OCI-M1 (cell line): ENCODE measurements at places on chromosomes 6 and 20.
A peak's percentile ranks its signal among the peaks of the same experiment; 100 is the strongest.

DNA sequence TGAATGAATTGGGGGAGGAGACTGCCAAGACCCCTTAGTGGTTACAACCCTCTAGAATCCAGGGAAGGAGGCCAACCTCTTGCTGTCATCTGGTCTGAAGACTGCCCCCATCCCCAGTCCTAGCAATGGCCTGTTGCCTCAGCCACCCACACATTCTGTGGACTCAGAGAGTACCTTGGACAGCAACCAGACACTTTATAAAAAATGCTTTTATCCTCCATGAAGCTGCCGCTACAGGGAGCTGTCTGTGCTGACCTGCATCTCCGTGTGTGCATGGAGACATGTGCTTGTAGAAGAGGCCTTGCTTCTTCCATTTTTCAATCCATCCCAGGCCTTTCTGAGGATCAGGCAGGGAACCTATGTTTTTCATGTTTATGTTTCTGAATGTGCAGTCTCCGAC is 15.2 kb downstream of the CDH22 start:
- peak; percentile 68 for DNase-seq

DNA sequence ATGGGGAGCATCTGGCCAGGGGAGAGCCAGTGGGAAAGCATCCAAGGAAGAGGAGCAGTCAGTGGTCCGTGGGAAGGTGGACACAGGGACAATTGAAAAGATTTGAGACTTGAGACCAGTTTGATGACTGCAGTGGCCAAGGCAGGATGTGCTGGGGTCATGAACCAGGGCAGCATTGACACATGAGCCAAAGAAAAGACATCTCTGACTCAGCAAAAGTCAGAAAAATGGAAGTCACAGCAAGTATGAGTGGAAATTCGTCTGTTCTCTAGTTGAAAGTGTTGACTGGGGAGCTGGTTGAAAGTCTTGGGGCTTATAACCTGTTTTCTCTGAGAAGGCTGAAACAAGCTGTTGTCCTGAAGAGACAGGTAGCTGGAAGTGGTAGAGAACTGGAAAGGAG is 31.3 kb downstream of the RAB22A start:
- DNase-seq = no peak

DNA sequence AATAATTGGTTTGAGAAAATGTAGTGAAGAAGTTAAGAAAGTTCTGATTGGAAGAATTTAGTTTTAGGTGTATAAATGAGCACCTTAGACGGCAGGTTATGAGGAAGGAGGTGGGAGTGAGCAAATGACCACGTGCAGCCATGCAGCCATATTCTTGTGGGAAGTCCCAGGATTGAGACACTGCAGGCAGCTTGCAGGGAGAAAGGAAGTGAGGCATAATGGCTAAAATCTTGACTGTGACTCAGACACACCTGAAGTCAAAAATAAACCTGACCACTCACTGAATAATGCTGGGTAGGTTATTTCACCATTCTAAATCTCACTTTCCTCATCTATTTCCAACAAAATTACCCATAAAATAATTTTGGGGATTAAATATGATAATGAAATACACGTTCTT is 16.6 kb downstream of the DSE start:
- no peak for DNase-seq

- DNase-seq = no peak
Observed at GRCh38 chr6:17032590-17032987, 69.3 kb upstream of the STMND1 start.

GRCh38 chr6:46201702-46202101 is 30.9 kb upstream of the ENPP5 start:
- DNase-seq = no peak

DNA sequence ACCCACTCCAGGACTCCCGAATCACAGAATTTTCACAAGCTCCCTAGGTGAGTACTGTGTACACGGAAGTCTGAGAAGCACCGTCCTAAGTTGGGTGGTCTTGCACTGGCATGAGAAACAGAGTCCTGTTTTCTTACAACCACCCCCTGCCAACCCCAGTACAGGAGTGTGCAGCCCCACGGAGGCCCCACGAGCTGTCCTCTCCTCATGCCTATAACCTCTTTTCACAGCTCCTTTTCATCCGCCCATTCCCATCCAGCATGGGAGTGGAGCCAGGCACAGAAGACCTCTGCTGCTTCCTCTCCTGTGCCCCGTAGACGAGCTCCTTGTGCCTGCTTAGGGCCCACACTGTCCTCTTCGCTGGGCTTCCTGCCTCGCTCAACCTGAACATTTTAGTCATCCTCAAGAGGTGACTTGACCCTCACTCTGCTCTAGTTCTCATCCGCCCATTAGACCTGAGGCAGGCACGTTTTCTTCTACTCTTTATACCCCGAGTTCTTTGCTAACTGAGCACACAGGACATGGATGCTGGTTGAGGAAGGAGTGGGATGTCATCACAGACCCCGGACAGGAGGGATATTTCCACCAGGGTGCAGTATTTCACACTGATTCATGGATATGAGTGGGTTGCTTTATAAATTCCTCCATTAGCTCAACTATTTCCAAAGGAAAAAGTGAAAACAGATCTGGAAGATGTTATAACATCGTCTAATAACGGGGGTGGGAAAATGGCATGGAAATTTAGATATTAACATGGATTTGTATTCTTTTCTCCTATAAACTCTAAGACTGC is 160.5 kb downstream of the TTLL2 start:
- DNase-seq = peak; percentile 8

- DNase-seq = no peak
Observed at GRCh38 chr6:144284478-144284782, 705 bp upstream of the UTRN start.

- no peak for DNase-seq
Observed at GRCh38 chr6:24079076-24079475, 46.9 kb upstream of the NRSN1 start.

- no peak for DNase-seq
Observed at GRCh38 chr6:161230339-161230738, 43.5 kb downstream of the AGPAT4 start.

DNA sequence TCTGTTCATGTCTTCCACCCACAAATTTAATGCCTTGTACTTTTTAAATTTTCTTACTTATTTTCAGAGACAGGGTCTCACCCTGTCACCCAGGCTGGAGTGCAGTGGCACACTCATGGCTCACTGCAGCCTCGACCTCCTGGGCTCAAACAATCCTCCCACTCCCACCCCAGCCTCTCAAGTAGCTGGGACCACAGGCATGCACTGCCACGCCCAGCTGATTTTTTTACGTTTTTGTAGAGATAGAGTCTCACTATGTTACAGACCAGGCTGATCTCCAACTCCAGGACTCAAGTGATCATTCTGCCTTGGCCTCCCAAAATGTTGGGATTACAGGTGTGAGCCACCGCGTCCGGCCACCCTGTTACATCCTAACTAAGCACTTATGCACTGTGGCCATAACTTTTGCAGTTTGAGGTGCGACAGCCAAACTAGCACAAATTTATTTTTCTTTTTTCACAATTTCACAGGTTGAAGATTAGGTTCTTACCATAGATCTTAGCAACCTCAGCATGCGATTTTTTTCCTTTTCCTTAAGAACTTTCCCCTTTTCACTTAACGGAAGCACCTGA is 92.1 kb downstream of the EPB41L2 start:
- DNase-seq = no peak

DNA sequence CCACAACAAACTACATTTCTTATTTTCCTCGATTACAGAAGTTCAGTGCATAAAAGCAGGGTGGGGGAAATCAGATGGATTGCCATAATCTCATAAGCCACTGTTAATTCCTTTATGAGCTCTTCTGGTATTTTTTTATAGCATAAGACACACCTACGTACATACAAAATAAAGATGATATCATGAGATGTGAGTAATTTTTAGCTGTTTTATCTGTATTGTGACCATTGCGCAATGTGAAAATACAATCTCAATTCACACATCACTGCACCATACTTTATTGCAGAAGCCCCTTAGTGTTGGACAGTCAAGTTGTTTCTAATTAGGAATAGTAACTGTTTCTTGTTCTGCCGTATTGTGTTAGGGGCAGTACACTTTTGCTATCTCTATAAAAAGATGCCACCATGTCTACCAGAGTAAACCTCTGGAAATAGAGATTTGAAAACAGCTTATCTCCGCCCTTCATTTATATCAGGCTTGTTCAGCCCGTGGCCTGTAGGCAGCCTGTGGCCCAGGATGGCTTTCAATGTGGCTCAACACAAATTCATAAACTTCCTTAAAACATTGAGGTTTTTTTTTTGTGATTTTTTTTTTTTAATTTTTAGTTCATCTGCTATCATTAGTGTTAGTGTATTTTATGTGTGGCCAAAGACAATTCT is 90.4 kb downstream of the FARS2 start:
- peak; percentile 13 for DNase-seq

DNA sequence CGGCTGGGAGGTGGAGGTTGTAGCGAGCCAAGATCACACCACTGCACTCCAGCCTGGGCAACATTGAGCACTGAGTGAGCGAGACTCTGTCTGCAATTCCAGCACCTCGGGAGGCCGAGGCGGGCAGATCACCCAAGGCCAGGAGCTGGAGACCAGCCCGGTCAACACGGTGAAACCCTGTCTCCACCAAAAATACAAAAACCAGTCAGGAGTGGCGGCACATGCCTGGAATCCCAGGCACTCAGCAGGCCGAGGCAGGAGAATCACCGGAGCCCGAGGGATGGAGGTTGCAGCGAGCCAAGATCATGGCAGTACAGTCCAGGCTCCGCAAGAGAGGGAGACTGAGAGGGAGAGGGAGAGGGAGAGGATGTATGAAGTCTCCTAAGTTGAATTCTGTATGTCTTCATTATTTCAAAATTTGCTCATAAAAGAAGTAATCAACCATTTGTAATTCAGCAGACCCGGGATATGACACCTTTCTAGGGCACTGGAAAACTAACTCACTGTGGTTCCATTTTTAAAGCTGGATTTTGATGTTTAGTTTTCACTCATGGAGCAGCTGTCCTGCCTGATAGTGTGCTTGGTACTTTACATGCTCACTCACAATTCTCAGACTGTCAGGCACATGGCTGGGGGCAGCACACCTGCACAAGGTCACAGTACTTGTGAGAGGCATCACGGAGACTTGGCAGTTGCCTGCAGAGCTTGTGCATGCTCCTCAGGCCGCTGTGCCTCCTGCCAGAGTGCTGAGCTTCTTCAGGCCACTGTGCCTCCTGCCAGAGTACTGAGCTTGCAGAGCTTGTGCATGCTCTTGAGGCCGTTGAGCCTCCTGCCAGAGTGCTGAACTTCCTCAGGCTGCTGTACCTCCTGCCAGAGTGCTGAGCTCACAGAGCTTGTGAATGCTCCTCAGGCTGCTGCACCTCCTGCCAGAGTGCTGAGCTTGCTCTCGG is 106.2 kb downstream of the ERMARD start:
- DNase-seq = no peak

DNA sequence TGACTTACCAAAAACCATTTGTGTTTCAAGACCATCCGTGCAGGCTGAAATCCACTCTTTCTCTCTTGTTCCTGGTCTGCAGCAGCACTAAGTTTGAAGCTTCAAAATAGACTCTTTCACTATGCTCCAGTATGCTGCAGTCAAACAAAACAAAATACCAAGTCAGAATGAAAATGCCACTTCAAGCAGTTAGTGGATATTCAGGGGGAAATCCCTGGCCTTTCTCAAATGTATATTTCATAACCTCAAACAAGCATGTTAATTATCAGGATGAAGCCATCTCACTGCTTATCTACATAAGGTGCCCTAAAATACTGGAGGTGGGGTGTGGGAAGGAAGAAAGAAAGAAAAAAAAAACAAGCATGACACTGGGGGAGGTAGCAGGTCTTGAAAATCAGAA is 103.5 kb downstream of the ATXN1 start:
- no peak for DNase-seq

- no peak for DNase-seq
Observed at GRCh38 chr6:148169706-148170105, 172.9 kb upstream of the SASH1 start.

- DNase-seq = no peak
Observed at GRCh38 chr6:136067731-136068341, 182.3 kb downstream of the MTFR2 start.

DNA sequence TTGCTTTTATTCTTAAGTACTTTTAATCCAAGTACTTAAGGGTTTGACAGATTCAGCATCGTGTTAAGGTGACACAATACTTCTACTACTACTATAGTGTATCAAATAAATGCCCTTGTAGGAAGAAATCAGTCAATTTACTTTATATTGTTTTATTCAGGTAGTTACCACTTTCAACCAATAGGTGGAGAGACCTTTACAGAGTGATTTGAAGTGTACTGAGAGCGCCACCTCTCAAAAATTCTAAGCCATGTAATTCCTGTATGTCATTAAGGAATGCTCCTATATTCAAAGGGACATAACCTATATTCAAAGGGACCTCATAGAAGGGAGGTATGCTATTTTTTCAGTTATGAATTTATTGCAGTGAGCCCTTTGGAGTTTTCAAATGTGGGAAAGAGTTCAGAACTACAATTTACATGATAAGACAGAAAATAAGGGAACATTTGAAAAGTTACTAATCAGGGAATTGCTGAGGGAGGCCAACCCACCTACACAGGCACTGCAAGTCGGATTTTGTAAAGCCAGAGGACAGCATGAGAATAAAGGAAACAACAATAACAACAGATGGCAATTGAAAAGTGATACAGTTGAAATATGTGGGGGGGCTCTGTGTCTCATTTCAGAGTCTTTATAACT is 955.6 kb downstream of the TBC1D32 start:
- peak; percentile 87 for DNase-seq

DNA sequence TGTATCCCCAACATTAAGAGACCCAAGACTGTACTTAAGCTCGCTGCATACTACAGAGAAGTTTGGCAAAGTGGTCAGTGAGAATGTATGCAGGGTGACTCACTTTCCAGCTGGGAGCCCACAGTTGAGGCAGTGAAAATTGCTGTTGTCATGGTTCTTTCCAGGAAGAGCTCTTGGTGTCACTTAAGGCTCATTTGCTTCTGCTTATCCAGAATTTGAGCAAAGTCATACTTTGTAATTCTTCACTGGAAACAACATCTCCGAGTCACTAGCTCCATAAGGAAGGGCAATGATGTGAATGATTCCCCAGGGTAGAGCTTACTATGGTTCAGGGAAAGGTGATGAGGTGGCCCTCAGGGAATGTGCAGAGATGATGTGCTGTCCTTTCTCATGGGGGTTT is 65.4 kb upstream of the FBXL4 start:
- peak; percentile 56 for DNase-seq

DNA sequence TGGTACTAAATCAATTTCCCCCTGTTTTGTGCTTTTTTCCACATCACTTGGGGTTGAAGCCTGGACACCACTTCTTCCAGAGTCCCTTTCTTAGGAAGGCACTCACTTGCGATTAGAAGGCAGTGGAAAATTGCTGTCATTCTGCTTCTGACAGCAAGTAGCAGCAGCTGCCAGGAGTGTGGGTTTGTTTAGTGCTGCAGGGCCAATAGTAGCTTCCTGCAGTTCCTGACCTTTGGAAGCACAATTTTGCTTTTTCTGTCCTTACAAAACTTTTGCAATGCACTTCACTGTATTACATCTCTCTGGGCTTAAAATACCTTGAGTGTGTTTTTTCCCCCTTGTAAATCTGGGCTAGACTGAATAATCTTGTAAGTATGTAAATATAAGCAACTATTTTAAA is 12.5 kb upstream of the HLA-DRA start:
- DNase-seq = no peak

GRCh38 chr6:127073222-127073621 is 45.2 kb upstream of the RSPO3 start:
- DNase-seq = no peak

GRCh38 chr20:42938441-42939205 is 251.1 kb downstream of the PTPRT start:
- no peak for DNase-seq

- no peak for DNase-seq
Observed at GRCh38 chr20:24096264-24096663, 107.7 kb upstream of the GGTLC1 start.

- no peak for DNase-seq
Observed at GRCh38 chr6:107118976-107119375, 3.7 kb upstream of the BEND3 start.
